ENCODE measurements at places on chromosomes 3 and 15.
A peak's percentile ranks its signal among the peaks of the same experiment; 100 is the strongest.

DNA sequence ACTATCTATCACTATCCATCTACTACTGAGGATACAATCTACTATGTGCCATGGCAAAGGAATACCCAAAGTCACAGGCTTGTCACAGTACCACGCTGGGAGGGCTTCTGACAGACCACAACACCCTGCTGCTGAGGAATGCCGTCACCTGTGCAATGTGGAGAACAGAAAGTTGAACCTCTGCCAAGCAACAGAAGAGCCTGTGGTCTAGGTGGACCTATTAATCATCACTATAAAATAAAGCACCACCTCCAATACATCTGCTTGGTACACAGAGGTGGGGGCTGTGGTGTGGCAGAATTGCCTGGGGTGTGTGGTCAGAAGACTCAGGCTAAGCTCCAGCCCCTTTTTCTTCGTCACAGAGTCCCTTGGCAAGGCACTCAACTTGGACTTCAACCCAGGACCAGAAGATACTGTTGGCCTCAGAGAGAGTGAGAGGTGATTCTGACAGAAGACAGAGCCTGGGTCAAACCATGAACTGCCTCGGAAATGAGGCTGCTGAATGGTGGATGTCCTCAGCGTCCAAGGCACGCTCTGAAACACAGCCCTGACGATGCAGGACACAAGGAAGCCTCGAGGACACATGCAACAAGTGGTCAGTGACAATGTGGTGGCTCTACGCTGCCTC, 189.4 kb upstream of the CHRNA7 start:
- H3K4me3 ChIP-seq = no peak overlapping the region
- no peaks in the 10 kb centered on the region for H3K27me3 ChIP-seq

GRCh38 chr3:189278221-189278620, 106.5 kb downstream of the TPRG1 start:
- H3K4me1 ChIP-seq = peaks cover 16% of the 10 kb centered on the region
- no peak overlapping the region for H3K27ac ChIP-seq
- no peaks in the 10 kb centered on the region for H3K36me3 ChIP-seq
- no peaks in the 10 kb centered on the region for H3K27me3 ChIP-seq
- DNase-seq = no peak

GRCh38 chr3:190485830-190486532, 27.9 kb upstream of the IL1RAP start:
- no peaks in the 10 kb centered on the region for H3K27me3 ChIP-seq
- H3K27ac ChIP-seq = no peak overlapping the region
- H3K36me3 ChIP-seq = no peaks in the 10 kb centered on the region
- no peaks in the 10 kb centered on the region for H3K4me1 ChIP-seq
- H3K4me3 ChIP-seq = no peak overlapping the region

GRCh38 chr3:111200027-111200426, 128.4 kb downstream of the NECTIN3 start:
- H3K4me1 ChIP-seq = no peaks in the 10 kb centered on the region
- H3K36me3 ChIP-seq = no peaks in the 10 kb centered on the region
- DNase-seq = no peak
- no peaks in the 10 kb centered on the region for H3K27me3 ChIP-seq
- H3K4me3 ChIP-seq = no peak overlapping the region
- no peak overlapping the region for H3K27ac ChIP-seq

DNA sequence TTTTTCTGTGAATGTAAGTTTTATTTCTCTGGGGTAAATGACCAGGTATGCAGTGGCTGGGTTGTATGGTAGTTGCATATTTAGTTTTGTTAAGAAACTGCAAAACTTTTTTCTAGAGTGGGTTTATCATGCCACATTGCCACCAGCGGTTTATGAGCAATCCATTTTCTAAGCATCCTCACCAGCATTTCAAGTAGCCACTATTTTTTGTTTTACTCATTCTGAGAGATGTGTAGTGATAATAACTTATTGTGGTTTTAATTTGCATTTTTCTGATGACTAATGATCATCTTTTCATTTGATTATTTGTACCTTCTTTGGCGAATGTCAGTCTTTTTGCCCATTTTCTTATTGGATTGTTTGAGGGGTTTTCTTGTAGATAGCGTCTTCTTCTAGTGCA, 56.2 kb downstream of the SPRED1 start:
- no peaks in the 10 kb centered on the region for H3K27me3 ChIP-seq
- H3K36me3 ChIP-seq = no peaks in the 10 kb centered on the region
- no peak overlapping the region for H3K4me3 ChIP-seq
- peaks cover 9% of the 10 kb centered on the region for H3K4me1 ChIP-seq
- no peak overlapping the region for H3K27ac ChIP-seq

GRCh38 chr3:11329777-11330176, 57.6 kb downstream of the ATG7 start:
- no peak overlapping the region for H3K27ac ChIP-seq
- peaks cover 11% of the 10 kb centered on the region for H3K36me3 ChIP-seq
- no peaks in the 10 kb centered on the region for H3K27me3 ChIP-seq
- no peaks in the 10 kb centered on the region for H3K4me1 ChIP-seq
- no peak overlapping the region for H3K4me3 ChIP-seq

GRCh38 chr15:91491101-91491950, 362.2 kb upstream of the SLCO3A1 start:
- no peak overlapping the region for H3K4me3 ChIP-seq
- no peaks in the 10 kb centered on the region for H3K27me3 ChIP-seq
- H3K36me3 ChIP-seq = no peaks in the 10 kb centered on the region
- no peak for DNase-seq
- no peak overlapping the region for H3K27ac ChIP-seq

- no peak for DNase-seq
- H3K27ac ChIP-seq = no peak overlapping the region
- H3K27me3 ChIP-seq = no peaks in the 10 kb centered on the region
- no peaks in the 10 kb centered on the region for H3K36me3 ChIP-seq
Measured at GRCh38 chr3:29181149-29181780, 99.6 kb upstream of the RBMS3 start.

GRCh38 chr15:45703670-45704328, 69.0 kb downstream of the SQOR start:
- H3K27me3 ChIP-seq = no peaks in the 10 kb centered on the region
- peak overlapping the region; percentile 49 for H3K4me3 ChIP-seq
- no peak overlapping the region for H3K27ac ChIP-seq
- no peaks in the 10 kb centered on the region for H3K36me3 ChIP-seq
- no peak for DNase-seq
- H3K4me1 ChIP-seq = peaks cover 12% of the 10 kb centered on the region

GRCh38 chr15:65659502-65660052, 37.8 kb downstream of the SLC24A1 start:
- H3K27ac ChIP-seq = no peak overlapping the region
- DNase-seq = no peak
- no peaks in the 10 kb centered on the region for H3K27me3 ChIP-seq

DNA sequence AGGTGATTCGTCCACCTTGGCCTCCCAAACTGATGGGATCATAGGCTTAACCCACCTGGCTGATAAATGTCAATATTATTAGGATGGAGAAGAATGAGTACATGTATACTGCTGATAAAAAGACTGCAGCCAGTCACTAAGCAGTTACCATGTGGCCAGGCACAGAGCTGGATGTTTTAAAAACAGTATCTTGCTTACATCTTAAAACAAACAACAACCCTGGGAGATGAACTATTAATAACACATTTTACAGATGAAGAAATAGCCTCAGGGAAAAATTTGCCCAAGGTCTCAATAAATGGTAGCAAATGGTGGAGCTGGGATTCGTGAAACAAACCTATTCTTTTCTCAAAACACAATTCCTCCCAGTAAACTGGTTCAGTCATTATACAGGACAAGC, 18.1 kb downstream of the IL17RD start:
- no peak overlapping the region for H3K27ac ChIP-seq
- no peak for DNase-seq
- no peaks in the 10 kb centered on the region for H3K36me3 ChIP-seq
- H3K27me3 ChIP-seq = no peaks in the 10 kb centered on the region
- H3K4me3 ChIP-seq = no peak overlapping the region
- peaks cover 15% of the 10 kb centered on the region for H3K4me1 ChIP-seq

GRCh38 chr3:147130461-147130860, 275.9 kb downstream of the ZIC4 start:
- no peak overlapping the region for H3K4me3 ChIP-seq
- H3K4me1 ChIP-seq = no peaks in the 10 kb centered on the region
- DNase-seq = no peak
- no peaks in the 10 kb centered on the region for H3K27me3 ChIP-seq
- no peak overlapping the region for H3K27ac ChIP-seq

GRCh38 chr3:100003609-100004503, 110.4 kb downstream of the FILIP1L start:
- H3K36me3 ChIP-seq = no peaks in the 10 kb centered on the region
- no peak overlapping the region for H3K27ac ChIP-seq
- DNase-seq = no peak
- no peaks in the 10 kb centered on the region for H3K27me3 ChIP-seq

- no peaks in the 10 kb centered on the region for H3K27me3 ChIP-seq
- H3K36me3 ChIP-seq = no peaks in the 10 kb centered on the region
- H3K4me3 ChIP-seq = no peak overlapping the region
- no peaks in the 10 kb centered on the region for H3K4me1 ChIP-seq
- DNase-seq = no peak
- no peak overlapping the region for H3K27ac ChIP-seq
Measured at GRCh38 chr15:61295239-61295638, 66.1 kb upstream of the RORA start.

DNA sequence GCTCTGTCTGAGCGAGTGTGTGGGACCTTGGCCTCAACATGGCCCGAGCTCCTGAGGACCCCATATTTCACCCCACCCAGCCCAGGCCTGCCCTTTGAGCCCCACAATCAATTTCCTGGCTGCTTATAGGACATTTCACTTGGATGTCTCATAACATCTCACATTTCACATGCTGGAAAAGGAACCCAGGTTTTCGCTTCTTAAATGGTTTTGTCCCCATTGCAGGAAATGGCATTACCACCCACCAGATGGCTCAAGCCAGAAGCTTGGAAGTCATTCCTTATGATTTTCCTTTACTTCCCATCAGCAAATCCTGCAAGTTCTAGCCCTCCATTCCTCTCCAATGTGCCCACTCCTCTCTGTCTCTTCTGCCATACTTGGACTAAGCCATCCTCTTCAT, 14.9 kb downstream of the ITGA11 start:
- H3K36me3 ChIP-seq = no peaks in the 10 kb centered on the region
- H3K4me1 ChIP-seq = peaks cover 62% of the 10 kb centered on the region

- H3K27ac ChIP-seq = no peak overlapping the region
- DNase-seq = no peak
- H3K27me3 ChIP-seq = no peaks in the 10 kb centered on the region
- no peaks in the 10 kb centered on the region for H3K4me1 ChIP-seq
- no peaks in the 10 kb centered on the region for H3K36me3 ChIP-seq
Measured at GRCh38 chr3:46797486-46797885, 65.8 kb downstream of the MYL3 start.

DNA sequence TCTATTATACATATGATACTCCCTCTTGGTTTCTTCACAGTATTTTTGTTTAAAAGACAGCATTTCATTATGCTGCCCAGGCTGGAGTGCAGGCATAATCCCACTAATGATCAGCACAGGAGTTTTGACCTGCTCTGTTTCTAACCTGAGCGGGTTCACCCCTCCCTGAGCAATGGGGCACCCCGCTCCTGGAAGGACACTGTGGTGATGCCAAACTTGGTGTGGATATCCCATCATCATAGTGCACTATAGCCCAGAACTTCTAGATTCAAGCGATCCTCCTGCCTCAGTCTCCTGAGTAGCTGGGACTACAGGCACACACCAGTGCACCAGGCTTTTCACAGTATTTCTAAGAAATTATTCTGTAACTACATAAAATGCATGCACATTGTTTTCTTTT, 14.9 kb downstream of the COLQ start:
- no peak for DNase-seq
- no peaks in the 10 kb centered on the region for H3K36me3 ChIP-seq

GRCh38 chr3:81732642-81733041, 28.8 kb downstream of the GBE1 start:
- H3K4me1 ChIP-seq = peaks cover 11% of the 10 kb centered on the region
- no peaks in the 10 kb centered on the region for H3K27me3 ChIP-seq
- no peaks in the 10 kb centered on the region for H3K36me3 ChIP-seq
- no peak for DNase-seq
- H3K4me3 ChIP-seq = no peak overlapping the region

GRCh38 chr3:145898487-145898886, 262.5 kb downstream of the PLOD2 start:
- no peaks in the 10 kb centered on the region for H3K36me3 ChIP-seq
- no peak for DNase-seq
- H3K4me3 ChIP-seq = no peak overlapping the region
- no peak overlapping the region for H3K27ac ChIP-seq
- no peaks in the 10 kb centered on the region for H3K27me3 ChIP-seq

DNA sequence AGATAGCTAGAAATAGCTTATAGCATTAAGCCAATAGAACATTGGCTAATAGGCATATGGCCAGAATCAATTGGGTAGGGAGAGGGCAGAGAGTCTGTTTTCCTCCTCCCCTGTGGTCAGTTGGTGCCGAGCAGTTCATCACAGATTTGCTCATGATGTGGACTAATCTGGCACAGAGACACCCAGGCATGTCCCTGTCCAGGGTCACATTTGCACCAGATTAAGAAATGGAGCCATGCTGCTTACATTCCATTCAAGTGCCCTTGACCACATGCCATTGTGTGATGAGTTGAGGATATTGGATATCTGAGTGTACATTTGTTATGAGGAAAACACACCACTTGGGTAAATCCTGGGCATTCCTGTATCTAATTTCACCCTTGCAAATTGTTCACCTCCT, 53.4 kb downstream of the USP13 start:
- no peak for DNase-seq
- no peak overlapping the region for H3K27ac ChIP-seq
- peaks cover 5% of the 10 kb centered on the region for H3K36me3 ChIP-seq
- H3K4me1 ChIP-seq = no peaks in the 10 kb centered on the region

- H3K27ac ChIP-seq = peak overlapping the region; percentile 56
- H3K4me1 ChIP-seq = peaks cover 12% of the 10 kb centered on the region
- no peaks in the 10 kb centered on the region for H3K27me3 ChIP-seq
- no peak overlapping the region for H3K4me3 ChIP-seq
Measured at GRCh38 chr15:99385005-99385669, 133.9 kb downstream of the LRRC28 start.

DNA sequence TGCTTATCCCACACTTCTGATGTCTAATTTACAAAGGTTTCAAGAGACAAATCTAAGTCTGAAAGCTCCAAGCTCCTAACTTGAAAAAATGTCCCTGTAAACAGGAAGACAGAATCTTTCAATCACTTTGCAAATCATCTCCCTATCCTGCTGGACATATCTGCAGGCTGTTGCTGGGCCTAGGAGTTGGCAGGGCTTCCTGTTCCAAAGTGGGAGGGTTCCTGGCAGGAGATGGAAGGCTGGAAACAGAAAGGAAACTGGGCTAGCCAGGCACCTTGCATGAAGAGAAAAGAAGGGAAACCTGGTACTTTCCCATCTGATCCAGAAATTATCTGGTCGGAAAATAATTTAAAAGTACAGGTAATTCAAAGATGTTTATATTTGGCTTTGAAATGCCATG, 227.3 kb upstream of the IL12A start:
- no peak overlapping the region for H3K4me3 ChIP-seq
- no peaks in the 10 kb centered on the region for H3K27me3 ChIP-seq
- DNase-seq = no peak
- peak overlapping the region; percentile 96 for H3K27ac ChIP-seq

Data from vagina (tissue), 2 donors.